ENCODE measurements at places on chromosomes 16 and 17.

GRCh38 chr17:30477774-30478115, 537 bp downstream of the GOSR1 start:
- no peak for DNase-seq

- DNase-seq, result no peak
Measured at GRCh38 chr16:19555938-19556771, 652 bp downstream of the VPS35L start.

DNA sequence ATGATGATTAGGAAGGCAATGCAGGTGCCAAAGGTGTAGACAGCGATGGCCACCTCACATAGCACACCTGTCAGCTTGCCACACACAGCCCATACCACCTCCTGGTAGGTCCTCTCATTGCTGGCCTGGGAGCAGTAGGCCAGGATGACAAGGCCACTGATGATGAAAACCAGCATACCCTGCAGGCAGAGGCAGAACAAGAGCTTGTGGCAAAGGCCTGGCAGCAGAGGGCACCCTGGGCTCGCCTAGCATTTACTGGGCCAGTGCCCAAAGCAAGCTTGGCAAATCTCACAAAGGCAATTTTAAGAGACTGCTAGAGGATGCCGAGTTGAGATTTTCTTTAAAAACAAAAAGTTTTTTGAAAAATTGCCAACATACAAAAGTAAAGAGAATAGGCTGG, 5.9 kb downstream of the SLC38A7 start:
- DNase-seq, result no peak

DNA sequence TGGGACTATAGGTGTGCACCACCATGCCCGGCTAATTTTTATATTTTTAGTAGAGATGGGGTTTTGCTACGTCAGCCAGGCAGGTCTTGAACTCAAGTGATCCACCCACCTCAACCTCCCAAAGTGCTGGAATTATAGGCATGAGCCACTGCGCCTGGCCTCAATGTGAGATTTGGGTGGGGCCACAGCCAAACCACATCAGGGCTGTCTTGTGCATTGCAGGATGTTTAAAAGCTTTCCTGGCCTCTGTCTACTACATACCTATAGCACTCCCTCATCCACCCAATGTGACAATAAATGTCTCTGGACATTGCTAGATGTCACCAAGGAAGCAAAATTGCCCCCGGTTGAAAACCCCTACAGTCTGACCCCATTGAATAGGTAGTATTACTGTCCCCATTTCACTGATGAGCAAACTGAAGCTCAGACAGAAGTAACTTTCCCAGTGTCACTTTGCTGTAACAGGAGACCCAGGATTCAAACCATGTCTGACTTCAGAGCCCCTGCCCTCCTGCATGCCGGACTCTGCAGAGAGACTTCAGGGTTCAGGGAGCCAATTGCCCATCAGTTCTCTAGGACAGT, 3.6 kb upstream of the MAP3K14 start:
- no peak for DNase-seq

DNA sequence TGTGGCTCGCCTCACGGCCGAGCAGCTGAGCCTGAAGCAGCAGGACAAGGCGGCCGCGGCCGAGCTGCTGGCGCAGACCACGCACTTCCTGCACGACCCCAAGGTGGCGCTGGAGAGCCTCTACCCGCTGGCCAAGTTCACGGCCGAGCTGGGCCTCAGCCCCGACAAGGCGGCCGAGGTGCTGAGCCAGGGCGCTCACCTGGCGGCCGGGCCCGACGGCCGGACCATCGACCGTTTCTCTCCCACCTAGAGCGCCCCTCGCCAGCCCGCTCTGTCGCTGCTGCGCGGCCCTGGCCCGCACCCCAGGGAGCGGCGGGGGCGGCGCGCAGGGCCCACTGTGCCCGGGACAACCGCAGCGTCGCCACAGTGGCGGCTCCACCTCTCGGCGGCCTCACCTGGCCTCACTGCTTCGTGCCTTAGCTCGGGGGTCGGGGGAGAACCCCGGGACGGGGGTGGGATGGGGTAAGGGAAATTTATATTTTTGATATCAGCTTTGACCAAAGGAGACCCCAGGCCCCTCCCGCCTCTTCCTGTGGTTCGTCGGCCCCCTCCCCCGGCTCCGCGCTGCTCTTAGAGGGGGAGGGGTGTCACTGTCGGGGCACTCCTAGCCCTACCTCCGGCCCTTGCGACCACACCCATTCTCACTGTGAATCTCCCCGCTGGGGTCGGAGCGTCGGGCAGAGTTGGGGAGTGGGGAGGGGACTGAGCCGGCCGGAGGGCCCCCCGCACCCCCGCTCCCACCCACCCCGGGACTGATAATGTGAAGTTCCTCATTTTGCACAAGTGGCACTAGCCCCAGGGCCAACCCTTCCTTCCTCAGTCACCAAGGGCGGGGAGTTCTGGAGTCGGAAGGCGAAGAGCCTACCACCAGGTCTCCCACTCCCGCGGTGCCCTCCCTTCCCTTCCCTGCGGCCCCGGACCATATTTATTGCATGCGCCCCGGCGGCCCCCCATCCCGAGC, 4.0 kb downstream of the HIC1 start:
- no peak for DNase-seq

GRCh38 chr17:43719578-43719977, 39.0 kb downstream of the SOST start:
- no peak for DNase-seq

DNA sequence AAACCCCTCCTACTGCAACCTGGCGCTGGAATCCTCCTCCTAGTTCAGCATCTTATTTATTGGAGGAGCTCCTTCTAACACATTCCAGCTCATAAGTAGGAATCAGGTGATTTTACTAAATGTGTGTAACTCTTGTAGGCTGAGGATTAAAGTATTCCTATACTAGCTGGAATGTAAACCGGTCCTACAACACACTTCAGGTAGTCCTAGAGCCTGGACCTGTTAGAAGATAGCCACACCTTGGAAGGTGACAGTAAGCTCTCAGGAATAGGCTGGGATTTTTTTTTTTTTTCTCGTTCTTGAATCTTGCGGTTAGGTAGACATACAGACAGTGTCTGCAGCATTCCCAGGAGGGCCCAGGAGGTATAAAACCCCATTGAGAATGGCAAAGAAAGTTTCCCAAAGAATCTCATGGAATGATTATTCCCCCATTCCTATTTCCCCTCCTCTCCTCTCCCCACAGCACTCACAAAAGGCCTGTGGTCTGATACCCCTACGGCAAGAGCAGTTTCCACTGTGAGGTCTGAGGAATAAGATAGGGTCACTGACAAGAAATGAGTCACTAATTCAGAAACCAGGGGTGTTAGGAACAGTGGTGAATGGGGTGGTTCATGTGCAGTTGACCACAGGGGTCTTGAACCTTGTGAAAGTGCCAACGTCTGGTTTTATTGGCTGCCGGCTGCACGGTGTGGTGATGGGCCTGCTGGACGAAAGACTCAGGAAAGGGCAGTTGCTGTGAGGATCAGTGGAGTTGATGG, 267.1 kb downstream of the UTP18 start:
- DNase-seq, result no peak

- no peak for DNase-seq
Measured at GRCh38 chr16:69599731-69600130, 34.0 kb downstream of the NFAT5 start.

DNA sequence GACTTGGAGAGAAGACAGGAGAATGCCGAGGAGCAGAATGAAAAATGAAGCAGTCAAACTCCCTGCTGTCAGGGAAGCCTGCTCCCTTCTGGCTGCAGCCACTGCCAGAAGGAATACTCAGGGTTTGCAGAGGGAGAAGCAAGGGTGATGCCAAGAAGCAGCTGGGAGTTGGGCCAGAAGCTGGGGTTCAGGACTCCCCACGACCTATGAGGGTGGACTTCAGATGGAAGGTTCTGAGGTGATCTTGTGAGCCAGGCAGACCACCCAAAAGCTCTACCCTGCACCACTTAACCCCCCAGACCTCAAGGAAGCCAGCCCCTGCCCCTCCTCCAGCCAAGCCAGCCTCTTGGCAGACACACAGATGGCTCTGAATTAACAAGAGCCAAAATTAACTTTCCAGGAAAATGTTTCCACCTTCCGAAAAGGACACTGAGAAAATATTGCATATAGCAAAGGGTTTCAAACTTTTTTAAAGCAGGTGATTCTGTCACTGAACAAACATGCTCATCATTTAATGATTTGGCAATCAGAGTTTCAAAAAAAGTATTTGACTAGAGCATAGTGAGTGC, 126.0 kb upstream of the ERCC4 start:
- no peak for DNase-seq

- DNase-seq, result peak; percentile 15
Measured at GRCh38 chr16:67773099-67773498, 33.3 kb downstream of the RANBP10 start.

DNA sequence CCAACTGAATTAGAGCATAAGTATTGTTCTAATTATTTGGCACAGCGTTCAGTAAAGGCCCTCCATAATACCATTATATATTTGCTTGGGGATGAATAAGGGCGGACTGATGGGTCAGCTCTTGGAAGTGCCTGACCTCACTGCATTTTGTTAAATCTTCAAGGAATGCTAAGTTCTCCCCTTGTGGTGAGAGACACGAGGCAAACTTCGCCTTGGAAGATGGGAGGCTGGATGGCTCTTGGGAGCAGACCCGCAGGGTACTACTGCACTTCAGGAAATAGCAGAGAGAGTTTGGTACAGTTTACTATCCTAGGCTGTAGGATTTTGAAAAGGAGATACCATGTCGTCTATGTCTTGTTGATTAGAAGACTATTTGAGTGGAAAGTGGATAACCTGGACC, 87.0 kb upstream of the RPRML start:
- no peak for DNase-seq

GRCh38 chr17:8724451-8724850, 20.2 kb downstream of the CCDC42 start:
- no peak for DNase-seq

GRCh38 chr16:31194898-31195297, 7.7 kb downstream of the PYCARD start:
- no peak for DNase-seq

GRCh38 chr16:88685156-88686061, 898 bp downstream of the SNAI3 start:
- no peak for DNase-seq

- DNase-seq, result no peak
Measured at GRCh38 chr16:84320511-84320910, 25.8 kb downstream of the WFDC1 start.

DNA sequence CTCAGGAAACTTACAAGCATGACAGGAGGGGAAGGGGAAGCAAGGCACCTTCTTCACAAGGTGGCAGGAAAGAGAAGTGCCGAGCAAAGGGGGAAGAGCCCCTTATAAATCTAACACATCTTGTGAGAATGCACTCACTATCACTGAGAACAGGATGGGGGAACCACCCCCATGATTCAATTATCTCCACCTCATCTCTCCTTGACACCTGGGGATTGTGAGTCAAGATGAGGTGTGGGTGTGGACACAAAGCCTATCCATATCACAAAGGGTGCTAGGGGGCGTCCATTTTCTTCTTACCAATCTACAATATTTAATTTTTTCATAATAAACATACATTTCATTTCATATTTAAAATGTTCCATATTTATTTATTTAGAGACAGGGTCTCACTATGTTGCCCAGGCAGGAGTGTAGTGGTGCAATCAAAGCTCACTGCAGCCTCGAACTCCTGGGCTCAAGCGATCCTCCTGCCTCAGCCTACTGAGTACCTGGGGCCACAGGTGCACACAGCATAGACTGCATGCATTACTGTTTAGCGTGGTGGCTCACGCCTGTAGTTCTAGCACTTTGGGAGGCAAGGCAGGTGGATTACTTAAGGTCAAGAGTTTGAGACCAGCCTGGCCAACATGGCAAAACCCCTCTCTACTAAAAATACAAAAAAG, 26.5 kb upstream of the FAAP100 start:
- no peak for DNase-seq

GRCh38 chr17:10276436-10276835, 78.0 kb upstream of the GAS7 start:
- DNase-seq, result no peak

DNA sequence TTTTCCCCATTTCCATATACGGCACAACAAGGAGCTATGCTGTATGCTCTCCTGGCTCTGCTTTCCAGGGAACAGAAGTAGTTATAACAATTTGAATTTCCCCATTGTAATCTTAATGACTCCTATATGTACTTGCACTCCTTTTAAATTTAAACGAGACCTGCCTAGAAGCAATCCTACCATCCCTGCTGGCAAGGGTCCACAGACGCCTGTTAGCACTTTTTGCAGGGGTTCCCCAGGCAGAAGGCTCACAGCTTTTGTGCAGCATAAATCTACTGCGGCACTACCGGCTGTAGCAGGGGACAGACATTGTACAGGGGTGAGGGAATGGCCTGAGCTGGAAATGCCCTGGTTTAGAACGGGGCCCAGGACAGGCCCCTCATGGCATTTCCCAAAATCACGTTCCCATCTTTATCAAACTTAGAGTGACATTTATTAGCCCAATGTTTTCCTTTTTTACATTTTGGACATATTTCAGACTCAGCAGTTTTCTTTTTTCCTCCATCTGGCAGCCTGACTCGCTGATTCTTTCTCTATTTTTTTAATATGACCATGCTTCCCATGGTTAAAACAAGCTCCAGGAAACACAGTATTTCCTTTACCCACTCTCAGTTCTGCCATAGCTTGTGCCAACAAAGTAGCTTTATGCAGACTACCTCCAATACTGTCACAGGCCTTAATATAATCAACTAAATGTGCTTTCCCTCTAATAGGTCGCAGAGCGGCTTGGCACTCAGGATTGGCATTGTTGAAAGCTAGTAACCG, 35.4 kb upstream of the USP22 start:
- no peak for DNase-seq

- no peak for DNase-seq
Measured at GRCh38 chr16:89588413-89589109, 13.0 kb downstream of the CPNE7 start.

DNA sequence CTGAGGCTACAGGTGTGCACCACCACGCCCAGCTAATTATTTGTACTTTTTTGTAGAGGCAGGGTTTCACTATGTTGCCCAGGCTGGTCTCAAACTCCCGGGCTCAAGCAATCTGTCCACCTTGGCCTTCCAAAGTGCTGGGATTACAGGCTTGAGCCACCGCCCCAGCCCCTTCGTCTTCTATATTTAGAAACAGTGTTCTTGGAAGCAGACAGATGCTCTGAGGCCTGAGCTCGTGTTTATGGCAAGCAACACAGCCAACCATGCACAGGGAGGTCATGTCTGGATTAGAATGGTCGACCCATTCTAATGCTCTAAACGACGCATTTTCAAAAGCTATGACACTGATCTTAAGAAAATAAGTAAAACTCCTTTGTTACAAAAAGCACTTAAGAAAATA, 16.6 kb downstream of the TMEM204 start:
- DNase-seq, result no peak

- no peak for DNase-seq
Measured at GRCh38 chr16:57826706-57827625, 24.7 kb upstream of the KIFC3 start.

GRCh38 chr16:24493821-24494220, 45.5 kb upstream of the RBBP6 start:
- DNase-seq, result no peak

GRCh38 chr17:2120586-2121335, 65.9 kb downstream of the HIC1 start:
- no peak for DNase-seq

GRCh38 chr16:23694644-23695373, 16.1 kb downstream of the PLK1 start:
- peak; percentile 2 for DNase-seq

Data from cerebellar nuclear complex (tissue), 1 donor.